ENCODE measurements at places on chromosomes 4 and X. TPM values are rescaled to one million over a fixed set of nuclear protein-coding genes. Genes with fewer than 3 reads are reported as not detected.

DNA sequence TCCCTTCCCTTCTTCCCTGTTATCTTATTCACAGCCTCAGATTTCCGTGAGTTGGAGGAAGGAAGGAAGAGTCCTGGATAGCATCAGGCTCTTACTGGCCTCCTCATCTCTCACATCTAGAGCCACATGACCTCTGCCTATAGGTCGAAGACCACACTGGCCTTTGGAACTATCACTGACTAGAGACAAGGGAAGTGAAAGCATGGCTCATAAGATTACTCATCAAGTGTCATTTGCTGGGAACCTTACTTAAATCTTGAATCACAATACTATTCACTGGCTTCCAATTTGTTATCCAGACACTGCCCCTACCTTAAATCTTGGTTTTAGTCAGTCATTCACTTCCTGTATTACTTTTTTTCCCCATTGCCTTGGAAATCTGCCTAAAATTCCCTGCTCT is 61.6 kb upstream of the MTMR8 start:
- H3K36me3 ChIP-seq = no peaks in the 10 kb centered on the region
- H3K4me1 ChIP-seq = no peaks in the 10 kb centered on the region
- H3K27me3 ChIP-seq = no peaks in the 10 kb centered on the region
- no peak overlapping the region for H3K27ac ChIP-seq

DNA sequence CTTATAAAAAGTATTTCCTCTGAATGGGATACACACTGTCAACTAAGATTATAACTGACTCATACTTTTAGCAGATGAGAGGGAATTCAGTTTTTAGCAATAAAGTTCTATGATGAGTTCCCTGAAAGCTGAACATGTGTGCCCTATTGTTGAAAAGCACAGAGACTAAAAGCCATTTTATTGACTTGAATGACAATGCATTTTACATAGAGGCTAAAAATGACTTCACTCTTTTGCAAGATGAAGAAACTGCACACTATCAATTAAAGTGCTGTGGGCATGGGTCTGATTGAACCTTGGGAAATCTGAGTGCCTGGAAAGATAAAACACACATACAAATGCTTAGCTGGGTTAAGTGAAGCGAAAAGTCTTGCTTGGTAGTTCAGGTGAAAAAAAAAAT is 633.4 kb downstream of the PDHA2 start:
- H3K36me3 ChIP-seq = no peaks in the 10 kb centered on the region
- no peak overlapping the region for H3K27ac ChIP-seq
- H3K27me3 ChIP-seq = no peaks in the 10 kb centered on the region
- H3K4me1 ChIP-seq = no peaks in the 10 kb centered on the region
- H3K4me3 ChIP-seq = no peak overlapping the region
- DNase-seq = no peak

GRCh38 chrX:20680998-20681397 is 414.3 kb upstream of the RPS6KA3 start:
- DNase-seq = no peak
- H3K4me3 ChIP-seq = no peak overlapping the region
- no peaks in the 10 kb centered on the region for H3K27me3 ChIP-seq

DNA sequence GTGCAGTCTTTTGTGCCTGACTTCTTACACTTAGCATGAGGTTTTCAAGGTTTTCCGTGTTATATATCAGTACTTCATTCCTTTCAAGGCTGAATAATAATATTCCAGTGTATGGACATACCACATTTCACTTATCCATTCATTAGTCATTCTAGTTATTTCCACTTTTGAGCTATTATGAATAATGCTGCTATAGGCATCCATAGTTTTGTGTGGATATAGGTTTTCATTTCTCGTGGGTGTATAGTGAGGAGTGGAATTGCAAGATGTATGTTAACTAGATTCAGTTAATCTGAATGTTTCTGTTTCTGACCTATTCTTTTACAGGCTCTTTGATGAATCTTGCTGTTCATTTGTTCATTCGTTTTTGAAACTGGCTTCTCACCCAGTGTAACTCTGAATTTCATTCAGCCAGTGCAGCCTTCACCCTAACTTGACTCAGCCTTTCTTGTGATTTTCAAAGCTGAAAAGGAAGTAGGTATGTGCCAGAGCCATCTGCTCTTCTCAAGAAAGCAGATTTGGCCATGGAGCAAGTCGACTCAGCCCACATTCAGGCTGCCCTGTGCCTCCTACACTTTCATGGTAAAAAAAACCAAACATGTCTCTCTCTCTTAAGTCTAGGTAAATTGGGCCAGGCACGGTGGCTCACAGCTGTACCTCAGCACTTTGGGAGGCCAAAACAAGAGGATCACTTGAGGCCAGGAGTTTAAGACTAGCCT is 56.3 kb upstream of the NOCT start:
- no peak overlapping the region for H3K27ac ChIP-seq
- no peaks in the 10 kb centered on the region for H3K36me3 ChIP-seq
- DNase-seq = no peak
- peaks cover 4% of the 10 kb centered on the region for H3K27me3 ChIP-seq

GRCh38 chrX:74232859-74233258 is 71.1 kb upstream of the ZCCHC13 start:
- H3K36me3 ChIP-seq = peaks cover 7% of the 10 kb centered on the region
- no peak overlapping the region for H3K4me3 ChIP-seq
- DNase-seq = no peak
- no peak overlapping the region for H3K27ac ChIP-seq
- no peaks in the 10 kb centered on the region for H3K27me3 ChIP-seq

GRCh38 chr4:87019246-87019791 is 84.5 kb downstream of the AFF1 start:
- H3K27me3 ChIP-seq = no peaks in the 10 kb centered on the region
- peaks cover 67% of the 10 kb centered on the region for H3K4me1 ChIP-seq
- H3K4me3 ChIP-seq = no peak overlapping the region

DNA sequence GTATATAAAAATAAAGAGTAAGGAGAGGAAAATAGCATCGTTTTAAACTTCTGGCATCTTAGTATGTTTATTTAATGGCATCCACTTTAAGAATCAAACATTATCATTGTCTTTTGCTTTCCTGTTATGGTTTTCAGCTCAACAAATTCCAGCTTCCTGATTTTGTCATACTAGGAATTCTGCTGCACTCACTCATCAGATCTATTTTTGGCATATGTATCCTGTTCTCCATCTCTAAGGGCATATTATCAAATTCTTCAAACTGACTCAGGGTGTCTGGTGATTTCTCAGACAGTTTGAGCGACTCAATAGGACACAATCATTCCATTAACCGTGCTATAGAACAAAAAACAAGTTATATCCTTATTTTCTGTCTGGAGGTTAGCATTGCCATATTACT is 248.5 kb upstream of the DIAPH2 start:
- no peaks in the 10 kb centered on the region for H3K36me3 ChIP-seq
- no peak for DNase-seq
- no peak overlapping the region for H3K4me3 ChIP-seq
- no peaks in the 10 kb centered on the region for H3K27me3 ChIP-seq
- H3K4me1 ChIP-seq = no peaks in the 10 kb centered on the region

- H3K27me3 ChIP-seq = no peaks in the 10 kb centered on the region
- H3K4me1 ChIP-seq = no peaks in the 10 kb centered on the region
- H3K4me3 ChIP-seq = no peak overlapping the region
- DNase-seq = no peak
Observed at GRCh38 chrX:54950730-54951375, 30.2 kb downstream of the TRO start.

DNA sequence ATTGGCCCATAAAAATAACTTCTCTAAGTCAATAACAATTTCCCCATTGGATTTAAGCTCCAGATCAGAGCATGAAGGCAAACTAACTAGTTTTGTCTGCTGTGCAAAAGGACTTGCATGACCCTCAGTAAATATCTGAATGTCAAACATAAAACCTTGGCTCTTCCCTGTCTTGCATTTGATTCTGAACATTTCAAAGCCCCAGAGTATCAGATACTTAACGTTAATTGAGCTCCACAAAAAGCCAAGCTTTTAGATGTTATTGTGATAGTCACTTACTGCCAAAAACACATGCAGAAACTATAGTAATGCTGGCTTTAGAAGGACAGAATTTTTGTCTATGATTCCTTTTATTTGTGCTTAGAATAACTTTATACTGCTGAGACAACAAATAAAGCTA is 664.2 kb downstream of the ADGRL3 start:
- no peak overlapping the region for H3K27ac ChIP-seq
- H3K4me3 ChIP-seq = no peak overlapping the region
- no peaks in the 10 kb centered on the region for H3K4me1 ChIP-seq
- H3K36me3 ChIP-seq = no peaks in the 10 kb centered on the region

DNA sequence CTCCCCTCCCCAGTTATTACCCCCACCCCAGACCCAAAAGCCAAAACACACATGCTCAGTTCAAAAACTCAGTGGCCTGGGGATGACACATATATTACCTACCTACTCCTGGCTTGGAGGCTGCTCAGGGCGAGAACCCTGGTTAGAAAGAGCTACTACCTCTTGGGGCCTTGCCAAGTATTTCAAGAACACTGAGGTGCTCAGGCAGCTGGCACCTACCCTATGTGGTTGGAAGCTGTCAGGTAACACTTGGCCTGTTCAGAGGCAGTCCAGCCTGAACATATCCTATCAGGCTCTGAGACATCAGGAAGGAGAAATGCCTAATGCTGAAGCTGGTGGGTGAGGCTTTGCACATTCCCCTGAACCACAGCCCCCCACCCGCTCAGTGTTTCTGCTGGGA is 4.9 kb downstream of the BCAP31 start:
- H3K27ac ChIP-seq = no peak overlapping the region
- H3K27me3 ChIP-seq = no peaks in the 10 kb centered on the region
- H3K4me1 ChIP-seq = peaks cover 9% of the 10 kb centered on the region
- no peak for DNase-seq
- H3K36me3 ChIP-seq = peaks cover 43% of the 10 kb centered on the region

DNA sequence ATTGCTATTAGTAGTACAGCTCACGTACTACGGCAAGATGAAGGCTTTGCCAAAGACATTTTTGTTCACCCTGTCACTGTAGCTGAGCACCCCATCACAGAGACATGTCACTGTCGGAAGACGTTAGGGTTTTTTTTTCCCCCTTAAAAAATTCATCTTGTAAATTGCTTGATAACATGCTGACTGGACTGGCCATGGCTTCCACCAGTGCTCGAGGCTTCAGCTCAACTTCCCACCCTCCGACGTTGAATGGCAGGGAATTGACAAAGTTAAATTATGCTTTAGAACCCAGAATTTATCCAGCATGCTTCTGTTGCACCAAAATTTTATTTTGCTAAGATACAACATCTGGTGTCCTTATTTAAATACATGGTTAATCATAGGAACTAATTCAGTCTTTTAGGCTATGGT is 707 bp upstream of the OTUD4 start:
- H3K27me3 ChIP-seq = no peaks in the 10 kb centered on the region
- peaks cover 14% of the 10 kb centered on the region for H3K4me1 ChIP-seq
- peaks cover 20% of the 10 kb centered on the region for H3K36me3 ChIP-seq
- peak overlapping the region; percentile 86 for H3K27ac ChIP-seq
- DNase-seq = no peak

GRCh38 chr4:3221184-3221494 is 27.8 kb upstream of the MSANTD1 start:
- no peaks in the 10 kb centered on the region for H3K27me3 ChIP-seq
- no peak overlapping the region for H3K27ac ChIP-seq
- DNase-seq = no peak
- H3K36me3 ChIP-seq = peaks cover 66% of the 10 kb centered on the region
- no peak overlapping the region for H3K4me3 ChIP-seq

DNA sequence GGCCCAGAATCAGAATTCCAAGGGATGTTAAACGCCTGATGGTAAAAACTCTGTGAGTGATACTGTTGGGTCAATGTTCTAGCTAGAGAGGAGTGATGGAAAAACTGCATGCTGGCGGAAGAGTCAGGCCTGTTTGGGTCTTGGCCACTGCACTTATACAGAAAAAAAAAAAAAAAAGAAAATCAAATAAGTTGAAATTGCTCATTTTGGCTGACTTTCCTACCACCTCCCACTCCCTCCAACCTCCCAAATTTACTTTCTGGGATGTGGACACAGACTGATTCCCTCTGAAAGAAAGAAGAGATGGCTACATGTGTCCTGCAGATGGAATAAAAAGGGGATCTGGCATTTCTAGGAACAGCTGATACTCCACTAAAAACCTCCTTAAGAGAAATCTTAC is 234.1 kb upstream of the GIMD1 start:
- H3K27ac ChIP-seq = no peak overlapping the region
- no peaks in the 10 kb centered on the region for H3K4me1 ChIP-seq
- DNase-seq = no peak
- H3K4me3 ChIP-seq = no peak overlapping the region

DNA sequence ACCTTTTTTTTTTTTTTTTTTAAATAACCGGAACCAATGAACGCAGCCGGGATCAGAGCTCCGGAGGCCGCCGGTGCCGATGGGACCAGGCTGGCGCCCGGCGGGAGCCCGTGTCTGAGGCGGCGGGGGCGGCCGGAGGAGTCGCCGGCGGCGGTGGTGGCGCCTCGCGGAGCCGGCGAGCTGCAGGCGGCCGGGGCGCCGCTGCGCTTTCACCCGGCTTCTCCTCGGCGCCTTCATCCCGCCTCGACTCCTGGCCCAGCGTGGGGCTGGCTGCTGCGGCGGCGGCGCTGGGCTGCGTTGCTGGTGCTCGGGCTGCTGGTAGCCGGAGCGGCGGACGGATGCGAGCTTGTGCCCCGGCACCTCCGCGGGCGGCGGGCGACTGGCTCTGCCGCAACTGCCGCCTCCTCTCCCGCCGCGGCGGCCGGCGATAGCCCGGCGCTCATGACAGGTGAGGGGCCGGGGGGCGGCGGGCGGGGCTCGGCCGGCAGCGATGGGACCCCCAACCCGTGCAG is 337 bp downstream of the STIM2 start:
- H3K4me3 ChIP-seq = peak overlapping the region; percentile 89
- H3K4me1 ChIP-seq = peaks cover 52% of the 10 kb centered on the region
- peaks cover 3% of the 10 kb centered on the region for H3K27me3 ChIP-seq

GRCh38 chrX:111581086-111581485 is 69.6 kb downstream of the SERTM2 start:
- H3K36me3 ChIP-seq = no peaks in the 10 kb centered on the region
- no peak overlapping the region for H3K27ac ChIP-seq
- no peaks in the 10 kb centered on the region for H3K27me3 ChIP-seq
- no peak for DNase-seq
- no peak overlapping the region for H3K4me3 ChIP-seq

- no peaks in the 10 kb centered on the region for H3K27me3 ChIP-seq
- no peak overlapping the region for H3K27ac ChIP-seq
- H3K36me3 ChIP-seq = no peaks in the 10 kb centered on the region
- DNase-seq = no peak
- no peak overlapping the region for H3K4me3 ChIP-seq
Observed at GRCh38 chr4:127505203-127505602, 127.6 kb upstream of the INTU start.

- no peaks in the 10 kb centered on the region for H3K36me3 ChIP-seq
- H3K27ac ChIP-seq = no peak overlapping the region
Observed at GRCh38 chrX:17922303-17922702, 61.2 kb upstream of the RAI2 start.

GRCh38 chr4:83331956-83332355 is 2.7 kb downstream of the HPSE start:
- no peak overlapping the region for H3K27ac ChIP-seq
- no peak for DNase-seq
- H3K36me3 ChIP-seq = peaks cover 7% of the 10 kb centered on the region
- H3K4me1 ChIP-seq = peaks cover 19% of the 10 kb centered on the region
- peaks cover 27% of the 10 kb centered on the region for H3K27me3 ChIP-seq

Gene NPFFR2
- total RNA-seq = not detected

Gene PAK3
- 0.25 TPM for total RNA-seq

Gene RHOXF1
- total RNA-seq = not detected

Gene AMBN
- not detected for total RNA-seq

Gene ADH1B
- total RNA-seq = not detected

Gene FRMD7
- not detected for total RNA-seq

Gene NSG1
- total RNA-seq = not detected

Gene P2RY8
- total RNA-seq = 34.5 TPM

Gene ARMCX1
- 1.1 TPM for total RNA-seq

Gene SERTM2
- total RNA-seq = not detected

Gene SLC2A9
- total RNA-seq = 2.4 TPM

Gene FREM3
- total RNA-seq = not detected

Gene DKK2
- not detected for total RNA-seq

Data from activated T-helper 2 cell treated with anti-CD3 and anti-CD28 coated beads, Interferon-gamma antibody, Interleukin-2, Interleukin-4, amounts not matched to agents 10 μg/mL and 5 μg/mL and 100 μg/mL, durations not matched to agents 14 hours and 24 hours and 36 hours (primary cell).